Mucosa of gallbladder (tissue), 1 donor: ENCODE measurements at places on chromosomes 12 and 14. TPM values are rescaled to one million over a fixed set of nuclear protein-coding genes. Genes with fewer than 3 reads are reported as not detected.

LALBA gene
- not detected for total RNA-seq

CLEC14A gene
- total RNA-seq: 18.6 TPM

ANKS1B gene
- 10.6 TPM for total RNA-seq

EXOC3L4 gene
- 22.9 TPM for total RNA-seq

LRRC23 gene
- total RNA-seq: 13.1 TPM

EMP1 gene
- 66.0 TPM for total RNA-seq

SMARCC2 gene
- total RNA-seq: 115 TPM

OR6C6 gene
- not detected for total RNA-seq

COX8C gene
- 0.43 TPM for total RNA-seq

CLSTN3 gene
- total RNA-seq: 40.6 TPM

ZNF664 gene
- 146 TPM for total RNA-seq

TXNDC16 gene
- 7.0 TPM for total RNA-seq

B4GALNT3 gene
- total RNA-seq: 26.4 TPM

KRT78 gene
- total RNA-seq: not detected

RIPK3 gene
- 56.5 TPM for total RNA-seq

SMAGP gene
- 40.4 TPM for total RNA-seq

PRH2 gene
- not detected for total RNA-seq

OTOGL gene
- total RNA-seq: 0.20 TPM

ANO2 gene
- 2.5 TPM for total RNA-seq

TBX3 gene
- total RNA-seq: 12.0 TPM

B4GALNT1 gene
- 1.3 TPM for total RNA-seq

P2RX2 gene
- total RNA-seq: not detected

TAC3 gene
- 0.52 TPM for total RNA-seq

SAMD15 gene
- 3.5 TPM for total RNA-seq

DIP2B gene
- 23.1 TPM for total RNA-seq

MANSC1 gene
- total RNA-seq: 66.7 TPM

TRIM9 gene
- total RNA-seq: 31.2 TPM

HOXC4 gene
- 0.89 TPM for total RNA-seq

BDKRB2 gene
- 14.5 TPM for total RNA-seq

CD4 gene
- 32.1 TPM for total RNA-seq

SMCO2 gene
- not detected for total RNA-seq

TAS2R13 gene
- total RNA-seq: 0.78 TPM

SLC7A7 gene
- 72.7 TPM for total RNA-seq

ZNF641 gene
- total RNA-seq: 29.9 TPM

RPGRIP1 gene
- total RNA-seq: 0.49 TPM

FSCB gene
- not detected for total RNA-seq

TAS2R19 gene
- total RNA-seq: 1.9 TPM

IFNG-AS1 gene
- total RNA-seq: not detected

GDF3 gene
- not detected for total RNA-seq

SLC2A3 gene
- total RNA-seq: 50.6 TPM

SOX5 gene
- 15.0 TPM for total RNA-seq

FAM181A gene
- not detected for total RNA-seq

DDX54 gene
- total RNA-seq: 55.9 TPM

NFE2 gene
- 0.58 TPM for total RNA-seq

DDX51 gene
- 18.0 TPM for total RNA-seq

OTX2 gene
- not detected for total RNA-seq

FAIM2 gene
- 13.0 TPM for total RNA-seq

PARP11 gene
- total RNA-seq: 7.9 TPM

KCNA1 gene
- total RNA-seq: 0.03 TPM

SYCP3 gene
- total RNA-seq: 0.32 TPM

EEF1AKMT3 gene
- total RNA-seq: 7.0 TPM
